Nucleus accumbens (tissue), 56 donors: ENCODE measurements at places on chromosomes 12 and 14.

DNA sequence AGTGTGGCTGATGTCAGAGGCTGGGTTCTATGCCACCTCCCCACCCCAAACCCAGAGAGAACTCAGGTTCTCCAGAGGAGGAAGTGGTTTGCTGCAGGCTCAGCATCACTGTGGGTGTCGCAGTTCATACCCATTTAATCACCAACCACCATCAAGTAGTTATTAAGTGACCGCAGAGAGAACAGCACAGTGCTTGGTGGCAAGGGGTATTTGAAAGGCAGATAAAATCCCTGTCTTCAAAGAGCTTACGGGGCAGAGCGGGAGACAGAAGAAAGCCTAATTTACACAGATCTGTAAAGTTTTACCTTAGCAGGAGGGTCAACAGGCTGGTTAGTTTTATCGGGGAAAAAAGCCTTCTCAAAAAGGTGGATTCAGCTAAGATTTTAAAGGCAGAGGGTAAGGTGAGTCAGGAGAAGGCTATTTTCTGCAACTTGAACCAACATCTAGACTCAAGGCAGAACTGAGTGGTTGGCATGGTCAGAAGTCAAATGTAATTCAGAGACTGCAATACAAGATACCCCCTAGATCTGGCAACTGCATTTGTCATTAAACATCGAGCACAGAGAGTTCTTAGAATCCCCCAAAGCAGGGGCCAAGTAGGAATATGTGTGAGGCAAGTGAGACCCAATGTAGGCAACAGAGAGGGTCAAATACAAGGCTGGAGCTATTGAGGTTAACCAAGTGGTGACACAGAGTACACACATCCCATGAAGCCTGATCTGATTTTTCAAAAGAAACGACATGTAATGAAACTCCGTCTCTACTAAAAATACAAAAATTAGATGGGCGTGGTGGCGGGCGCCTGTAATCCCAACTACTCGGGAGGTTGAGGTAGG, 13.2 kb downstream of the PXN start:
- DNase-seq, result no peak

GRCh38 chr14:89720076-89720687, 234.3 kb downstream of the EFCAB11 start:
- no peak for DNase-seq

- DNase-seq, result no peak
These were observed 175.3 kb upstream of the RTL1 start for GRCh38 chr14:101078892-101079221.

- DNase-seq, result no peak
These were observed 972 bp downstream of the SAMD4A start for GRCh38 chr14:54567639-54568561.

DNA sequence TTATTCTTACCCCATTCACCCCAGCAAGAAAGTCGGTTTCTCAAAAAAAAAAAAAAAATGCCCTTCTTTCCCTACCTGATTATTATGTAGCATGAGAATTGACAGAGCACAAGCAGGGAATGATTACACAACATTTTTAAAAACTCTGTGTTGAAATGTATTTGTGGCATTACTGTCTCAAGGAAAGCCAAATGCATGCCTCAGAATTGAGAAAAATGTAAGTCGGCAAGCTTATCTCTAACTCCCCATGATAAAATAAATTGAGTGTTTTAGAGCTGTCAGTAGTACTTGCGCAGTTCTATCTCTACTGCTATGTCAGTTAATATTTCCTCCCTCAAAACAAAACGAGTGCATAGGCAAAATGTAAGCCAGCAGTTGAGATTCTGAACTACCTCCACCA, 25.7 kb downstream of the ANO4 start:
- DNase-seq, result no peak

DNA sequence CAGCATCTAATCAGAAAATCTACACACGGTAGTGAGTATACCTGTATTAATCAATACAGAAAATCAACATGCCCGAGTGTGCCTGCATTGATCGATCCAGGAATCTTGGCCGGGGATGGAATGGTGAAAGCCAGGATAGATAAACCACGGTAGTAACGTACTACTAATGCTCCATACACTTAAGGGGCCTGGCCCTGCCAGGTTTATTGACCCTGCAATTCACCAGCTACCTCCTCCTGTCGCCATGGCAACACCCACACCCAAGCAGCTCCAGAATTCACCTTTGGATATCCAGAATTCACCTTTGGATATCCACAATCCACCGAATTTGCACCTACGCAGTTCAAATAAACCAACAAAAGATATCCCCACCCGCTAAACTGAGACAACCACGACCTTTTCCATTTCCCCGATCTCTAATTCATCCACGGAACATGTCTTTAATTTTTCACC, 14.8 kb upstream of the CALM1 start:
- DNase-seq, result no peak

DNA sequence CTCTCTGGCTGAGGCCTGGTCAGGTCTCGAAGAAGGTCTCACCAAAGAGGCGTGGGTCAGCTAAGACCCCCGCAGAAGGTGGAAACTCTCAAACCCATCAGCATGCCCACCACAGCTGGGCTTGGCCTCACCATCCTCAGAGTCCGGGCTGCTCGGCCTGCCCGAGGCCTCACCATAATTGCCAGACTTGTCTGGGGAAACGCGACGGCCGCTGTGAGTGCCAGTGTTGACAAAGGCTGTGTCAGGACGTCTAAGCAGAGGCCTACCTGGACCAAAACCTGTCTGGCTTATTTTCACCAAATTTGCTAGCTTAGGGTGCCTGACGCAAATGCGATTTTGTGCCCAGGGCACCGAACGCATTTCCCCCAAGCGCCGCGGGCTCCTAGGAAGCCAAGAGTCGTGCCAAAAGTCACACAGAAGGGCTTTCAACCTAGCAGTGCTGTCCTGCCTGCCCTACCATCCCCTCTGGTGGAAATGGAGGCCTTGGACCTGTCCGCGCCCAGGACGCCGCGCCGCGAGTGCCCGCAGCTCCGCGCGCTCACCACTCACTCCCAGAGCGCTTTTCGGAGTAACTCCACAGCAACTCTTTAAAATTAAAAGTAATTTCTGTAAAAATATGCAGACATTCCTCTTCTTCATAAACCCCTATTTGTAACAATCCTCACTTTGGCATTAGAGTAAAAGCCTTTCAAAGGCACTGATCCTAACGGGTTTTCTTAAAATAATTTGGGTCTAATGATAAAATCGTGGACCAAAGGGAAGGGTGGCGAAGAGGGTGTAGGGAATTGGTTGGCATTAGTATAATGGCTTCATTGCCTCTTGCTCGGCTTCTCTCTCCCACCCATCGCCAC, 1.2 kb upstream of the ALX1 start:
- no peak for DNase-seq

DNA sequence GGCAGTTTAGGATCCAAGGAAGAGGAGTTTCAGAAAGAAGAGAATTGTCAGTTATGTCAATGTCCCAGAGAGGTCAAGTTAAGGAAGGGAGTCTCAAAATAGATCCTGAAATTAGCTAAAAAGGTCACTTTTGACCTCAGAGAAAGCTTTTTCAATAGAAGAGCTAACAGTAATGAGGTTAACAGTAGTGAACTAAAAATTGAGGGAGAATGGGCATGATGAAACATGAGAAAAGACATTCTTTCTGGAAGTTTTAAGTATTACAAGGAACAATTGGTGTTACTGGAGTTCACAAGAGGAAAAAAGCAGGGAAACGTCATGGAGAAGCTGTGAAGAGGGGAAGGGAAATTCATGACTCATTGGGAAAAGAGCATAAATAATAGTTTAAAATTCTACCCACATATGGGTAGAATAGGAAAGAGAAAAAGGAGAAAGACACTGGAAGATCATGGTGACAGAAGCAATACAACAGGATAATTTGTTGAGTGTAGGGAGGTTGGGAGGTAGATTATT, 381.2 kb upstream of the FAR2 start:
- no peak for DNase-seq

DNA sequence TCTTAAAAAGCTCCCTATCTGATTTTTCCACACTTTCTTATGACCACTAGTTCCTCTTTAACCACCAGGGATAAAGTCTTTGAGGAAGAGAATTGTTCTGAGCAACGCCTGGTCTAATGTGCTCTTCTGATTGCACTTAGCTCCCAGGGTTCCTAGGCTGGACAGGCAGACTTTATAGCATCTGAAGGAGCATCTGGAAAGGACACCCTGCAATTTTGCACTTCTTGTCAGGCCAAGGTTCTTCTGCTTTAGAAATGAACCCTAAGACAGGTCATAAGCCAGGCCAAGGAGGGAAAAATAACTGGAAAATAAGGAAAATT, 126.3 kb downstream of the KTN1 start:
- no peak for DNase-seq

DNA sequence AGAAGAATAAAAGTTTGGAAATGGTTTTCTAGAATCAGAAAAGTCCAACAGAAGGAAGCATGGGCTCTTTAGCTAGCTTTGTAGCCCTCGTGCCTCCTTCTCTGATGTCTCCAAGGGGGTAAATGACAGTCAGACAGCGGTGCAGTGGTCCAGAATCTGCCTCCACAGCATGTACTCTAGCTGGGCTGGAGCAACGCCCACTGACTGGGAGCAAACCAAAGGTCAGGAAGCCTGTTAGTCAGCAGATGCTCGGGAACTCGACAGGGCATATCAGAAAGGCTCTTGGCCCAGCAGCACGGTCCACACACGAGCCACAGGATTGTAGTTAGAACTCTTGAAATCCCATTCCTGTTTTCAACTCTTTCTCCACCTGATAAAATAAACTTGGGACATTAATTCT, 164.3 kb downstream of the GRIN2B start:
- no peak for DNase-seq

- DNase-seq, result no peak
These were observed 72.2 kb downstream of the DENND5B start for GRCh38 chr12:31518680-31519227.

DNA sequence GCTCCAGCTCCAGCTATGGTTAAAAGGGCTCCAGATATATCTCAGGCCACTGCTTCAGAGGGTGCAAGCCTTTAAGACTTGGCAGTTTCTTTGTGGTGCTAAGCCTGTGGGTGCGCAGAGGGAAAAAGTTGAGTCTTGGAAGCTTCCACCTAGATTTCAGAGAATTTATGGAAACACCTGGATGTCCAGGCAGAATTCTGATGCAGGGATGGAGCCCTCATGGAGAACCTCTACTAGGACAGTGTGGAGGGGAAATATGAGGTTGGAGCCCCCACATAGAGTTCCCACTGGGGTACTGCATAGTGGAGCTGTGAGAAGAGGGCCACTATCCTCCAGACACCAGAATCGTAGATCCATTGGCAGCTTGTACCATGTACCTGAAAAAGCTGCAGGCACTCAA, 69.9 kb downstream of the SDR9C7 start:
- DNase-seq, result no peak

DNA sequence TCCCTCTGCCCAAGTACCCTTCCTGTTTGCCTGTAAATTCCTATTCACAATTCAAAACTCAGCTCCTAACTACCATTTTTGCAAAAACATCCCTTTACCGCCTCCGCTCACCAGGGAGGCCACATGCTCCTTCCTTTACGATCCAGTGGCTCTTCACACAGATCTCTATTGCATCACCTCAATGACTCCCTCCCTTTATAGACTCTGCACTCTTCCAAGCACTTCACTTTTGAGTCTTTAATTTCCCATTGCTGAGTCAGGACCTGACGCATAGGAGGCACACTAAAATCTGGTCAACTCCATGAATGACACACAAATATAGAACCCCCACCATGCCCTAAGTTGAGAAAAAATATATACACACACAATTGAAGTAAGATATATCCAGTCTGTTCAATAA, 45.9 kb downstream of the PPP1R13B start:
- DNase-seq, result no peak

DNA sequence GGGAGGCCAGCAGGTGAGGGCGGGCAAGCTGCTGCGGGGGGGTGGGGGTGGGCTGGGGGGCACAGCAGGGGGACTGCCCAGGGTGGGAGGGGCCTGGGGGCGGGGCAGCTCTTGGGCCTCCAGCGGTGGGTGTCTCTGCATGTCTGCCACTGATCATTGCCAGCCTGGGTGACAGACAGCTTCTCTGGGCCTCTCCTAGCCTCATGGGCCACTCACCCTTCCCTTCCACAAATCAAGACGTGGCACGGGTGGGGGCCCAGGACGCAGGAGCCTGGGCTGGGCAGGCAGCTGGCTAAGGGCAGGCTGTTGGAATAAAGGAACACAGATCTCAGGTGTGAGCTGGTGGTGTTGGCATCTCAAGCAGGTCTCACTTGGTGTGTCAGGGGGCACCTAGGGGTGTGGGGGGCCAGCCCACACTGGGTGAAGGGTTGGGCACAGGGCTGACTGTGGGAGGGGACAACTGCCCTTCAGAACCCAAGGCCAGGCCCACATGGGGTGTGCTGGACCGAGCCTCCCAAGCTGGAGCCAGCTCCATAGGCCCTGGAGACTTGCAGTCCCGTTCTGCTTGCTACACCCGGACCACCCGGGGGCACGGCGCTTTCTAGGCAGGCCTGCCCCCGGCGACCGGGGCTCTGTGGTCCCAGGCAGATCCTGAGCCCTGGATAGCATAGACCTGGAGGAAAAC, 3.0 kb downstream of the TEDC1 start:
- no peak for DNase-seq

DNA sequence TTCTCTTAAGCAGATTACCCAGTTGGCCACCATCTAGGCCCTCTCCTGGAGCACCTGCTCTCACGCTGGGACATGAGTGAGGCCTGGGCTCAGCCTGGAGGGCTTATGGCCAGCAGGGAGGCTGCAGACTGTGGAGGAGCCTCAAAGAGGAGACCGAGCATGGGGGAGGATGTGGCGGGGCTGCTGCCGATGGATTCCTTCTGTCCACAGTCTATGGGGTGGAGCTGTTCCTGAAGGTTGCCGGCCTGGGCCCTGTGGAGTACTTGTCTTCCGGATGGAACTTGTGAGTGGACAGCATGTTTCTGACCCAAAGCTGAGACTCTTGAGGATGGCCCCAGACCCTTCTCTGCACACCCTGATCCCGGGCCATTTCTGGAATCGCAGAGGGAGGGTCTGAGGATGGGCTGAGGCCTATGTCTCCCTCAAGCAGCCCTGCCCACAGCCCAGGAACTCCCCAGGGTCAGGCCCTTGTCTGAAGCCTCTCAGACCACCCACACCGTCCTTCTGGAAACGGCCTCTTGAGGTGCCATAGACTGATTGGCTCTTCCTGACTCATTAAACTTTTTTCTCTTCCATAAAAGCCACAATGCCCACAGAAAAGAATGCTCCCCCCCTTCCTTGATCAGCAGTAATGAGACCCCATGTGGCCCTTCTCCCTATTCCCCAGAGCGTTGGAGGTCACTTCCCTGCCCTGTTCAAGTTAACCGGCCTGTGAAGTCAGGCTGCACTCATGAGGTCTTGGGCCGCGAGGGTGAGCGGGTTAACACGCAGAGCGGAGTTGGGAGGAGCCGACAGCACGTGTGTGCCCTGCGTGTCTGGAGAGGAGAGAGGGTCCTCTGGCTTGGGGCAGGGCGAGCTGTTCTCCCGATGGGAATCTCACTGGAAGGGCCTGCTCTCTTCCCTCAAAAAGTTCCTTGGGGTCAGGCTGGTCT, 49.0 kb downstream of the SLC8B1 start:
- DNase-seq, result no peak

DNA sequence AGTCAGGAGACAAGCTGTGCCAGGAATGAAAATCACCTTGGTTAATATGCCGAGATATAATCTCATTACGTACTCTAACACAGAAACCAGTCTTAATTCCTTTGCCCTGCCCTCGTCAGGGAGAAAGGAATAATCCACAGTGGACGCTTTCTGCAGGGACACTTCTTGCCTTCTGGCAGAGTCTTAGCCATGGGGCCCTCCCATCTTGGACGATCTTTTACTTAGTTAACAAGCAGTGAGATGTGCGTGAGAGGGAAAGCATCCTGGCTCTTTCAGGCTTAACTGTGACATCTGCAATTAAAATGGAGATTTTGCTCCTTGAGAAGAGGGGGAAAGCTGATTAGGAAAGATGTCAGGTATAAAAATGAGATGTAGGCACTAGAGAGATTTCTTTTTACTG, 246.4 kb downstream of the TMEM132C start:
- no peak for DNase-seq
